ENCODE measurements at places on chromosomes 6 and 20.
A peak's percentile ranks its signal among the peaks of the same experiment; 100 is the strongest.

- DNase-seq = no peak
Measured at GRCh38 chr6:116648156-116648555, 20.4 kb downstream of the ZUP1 start.

GRCh38 chr20:51950926-51951325, 148.6 kb upstream of the SALL4 start:
- no peak for DNase-seq

- DNase-seq = peak; percentile 91
Measured at GRCh38 chr6:43771858-43772680, 2.1 kb downstream of the VEGFA start.

- DNase-seq = no peak
Measured at GRCh38 chr20:59778615-59779200, 154.7 kb downstream of the SYCP2 start.

DNA sequence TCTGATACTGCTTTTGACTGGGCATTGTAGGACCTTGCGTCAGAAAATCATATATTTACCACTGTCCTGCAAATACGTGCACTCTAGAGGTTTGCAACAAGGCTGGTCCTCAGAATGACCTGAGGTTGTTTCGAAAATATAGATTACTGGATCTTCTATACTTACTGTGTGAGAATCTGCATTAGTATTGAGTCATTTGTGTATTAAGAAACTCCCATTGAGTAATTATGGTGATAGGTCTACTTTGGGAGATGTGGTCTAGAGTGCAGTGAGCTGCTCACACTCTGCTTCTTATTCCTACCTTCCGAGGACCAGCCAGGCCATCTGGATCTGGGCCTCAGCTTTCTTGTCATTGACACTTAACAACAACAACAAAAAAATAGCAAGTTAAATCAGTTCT, 9.6 kb downstream of the KLHL32 start:
- DNase-seq = no peak

DNA sequence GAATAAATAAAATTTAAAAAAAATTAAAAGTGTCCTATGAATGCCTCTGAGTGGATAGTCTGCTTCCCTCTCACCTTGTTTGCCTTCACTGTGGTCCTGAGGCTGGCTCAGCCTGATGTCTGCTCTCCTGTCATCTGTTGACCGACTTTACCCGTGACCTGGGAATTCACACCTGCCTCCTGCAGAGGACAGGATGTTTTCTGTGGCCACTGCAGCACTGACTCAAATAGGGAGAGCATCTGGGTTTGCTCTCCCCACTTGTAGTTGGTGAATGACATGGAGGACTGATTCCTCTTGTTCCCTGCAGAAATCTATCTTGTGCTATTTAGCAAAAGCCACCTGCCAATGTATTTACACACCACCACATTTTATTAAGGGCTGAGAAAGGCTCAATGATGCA, 52.4 kb upstream of the ERVFRD-1 start:
- no peak for DNase-seq

DNA sequence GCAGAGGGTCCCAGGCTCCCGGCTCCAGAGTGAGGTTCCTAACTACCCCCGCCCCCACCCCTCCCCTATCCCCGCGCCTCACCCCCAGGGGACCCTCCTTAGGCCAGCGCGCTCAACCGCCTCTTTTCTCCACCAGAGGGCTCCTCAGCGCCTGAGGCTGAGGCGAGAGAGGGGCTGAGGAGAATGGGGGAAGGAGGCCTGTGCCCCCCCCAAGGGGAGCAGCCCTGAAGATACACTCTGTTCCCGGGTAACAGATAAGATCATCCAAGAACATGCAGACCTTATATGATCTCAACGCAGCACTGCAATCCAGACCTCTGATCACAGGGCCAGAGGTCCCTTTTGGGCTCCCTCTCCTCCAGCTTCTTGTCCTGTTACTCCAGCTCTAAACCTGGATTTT, 43.3 kb upstream of the MRPS10 start:
- peak; percentile 66 for DNase-seq

DNA sequence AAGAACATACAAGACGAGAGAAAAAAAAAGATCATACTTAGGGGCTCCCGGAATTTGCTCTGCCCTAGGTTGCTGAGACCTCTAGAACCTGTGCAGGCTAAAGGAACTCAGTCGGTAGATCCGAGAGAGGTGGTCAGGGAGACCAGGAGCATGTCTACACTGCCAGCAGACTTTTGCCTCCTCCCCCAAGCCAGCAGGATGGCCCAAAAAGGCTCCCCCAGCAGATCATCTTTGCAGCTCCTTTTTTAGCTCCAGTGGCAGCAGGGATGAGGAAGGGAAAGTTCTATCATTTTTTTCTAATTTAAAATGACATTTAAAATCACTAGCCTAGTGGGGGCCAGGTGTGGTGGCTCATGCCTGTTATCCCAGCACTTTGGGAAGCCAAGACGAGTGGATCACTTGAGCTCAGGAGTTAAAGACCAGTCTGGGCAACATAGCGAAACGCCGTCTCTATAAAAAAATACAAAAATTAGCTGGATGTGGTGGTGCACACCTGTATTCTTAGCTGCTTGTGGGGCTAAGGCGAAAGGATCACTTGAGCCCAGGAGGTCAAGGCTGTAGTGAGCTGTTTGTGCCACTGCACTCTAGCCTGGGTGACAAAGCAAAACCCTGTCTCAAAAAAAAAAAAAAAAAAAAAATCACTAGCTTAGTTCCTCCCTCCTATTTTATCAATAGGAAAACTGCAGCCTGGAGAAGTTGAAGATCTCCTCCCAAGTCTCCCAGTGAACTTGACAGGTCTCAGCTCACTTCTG, 69.3 kb upstream of the MYL9 start:
- DNase-seq = no peak

GRCh38 chr6:95321126-95321525, 256.2 kb upstream of the MANEA start:
- no peak for DNase-seq

GRCh38 chr6:142879527-142879926, 65.4 kb downstream of the HIVEP2 start:
- DNase-seq = no peak

- DNase-seq = no peak
Measured at GRCh38 chr20:59770270-59770669, 163.2 kb downstream of the SYCP2 start.

DNA sequence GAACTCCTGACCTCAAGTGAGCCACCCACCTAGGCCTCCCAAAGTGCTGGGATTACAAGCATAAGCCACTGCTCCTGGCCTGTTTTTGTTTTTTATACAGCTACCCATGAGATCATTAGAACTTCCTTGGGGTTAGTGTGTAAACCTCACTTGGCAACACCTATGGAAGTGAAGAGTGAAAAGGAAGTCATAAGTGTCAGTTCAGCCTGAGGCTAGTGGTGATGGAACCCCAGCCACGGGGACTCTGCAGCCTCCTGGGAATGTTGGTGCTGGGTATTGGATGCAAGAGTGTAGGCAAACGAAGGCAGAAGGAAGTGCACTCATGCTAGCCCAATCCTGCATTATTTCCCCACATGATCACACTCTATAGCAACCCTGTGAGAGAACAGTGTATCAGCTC, 33.6 kb upstream of the FUCA2 start:
- no peak for DNase-seq

DNA sequence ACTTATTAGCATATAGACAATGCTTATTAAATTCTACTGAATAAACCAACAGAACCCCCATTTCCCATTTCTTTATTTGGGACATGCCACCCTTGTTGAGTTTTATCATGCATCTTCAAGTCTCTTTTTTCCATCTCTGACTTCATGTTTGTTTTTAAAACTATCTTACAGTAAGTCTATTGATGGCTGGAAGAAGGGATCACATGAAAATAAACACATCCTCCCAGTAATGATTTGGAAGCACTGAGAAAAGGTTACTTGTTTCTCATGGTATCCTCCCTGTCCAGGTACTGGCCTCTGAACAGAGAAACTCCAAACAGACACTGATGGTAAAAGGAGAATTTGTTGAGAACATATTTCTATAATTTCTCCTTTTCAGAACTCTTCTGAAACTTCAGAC, 74.9 kb downstream of the KIF13A start:
- no peak for DNase-seq

GRCh38 chr6:357261-357790, 34.2 kb upstream of the IRF4 start:
- no peak for DNase-seq

DNA sequence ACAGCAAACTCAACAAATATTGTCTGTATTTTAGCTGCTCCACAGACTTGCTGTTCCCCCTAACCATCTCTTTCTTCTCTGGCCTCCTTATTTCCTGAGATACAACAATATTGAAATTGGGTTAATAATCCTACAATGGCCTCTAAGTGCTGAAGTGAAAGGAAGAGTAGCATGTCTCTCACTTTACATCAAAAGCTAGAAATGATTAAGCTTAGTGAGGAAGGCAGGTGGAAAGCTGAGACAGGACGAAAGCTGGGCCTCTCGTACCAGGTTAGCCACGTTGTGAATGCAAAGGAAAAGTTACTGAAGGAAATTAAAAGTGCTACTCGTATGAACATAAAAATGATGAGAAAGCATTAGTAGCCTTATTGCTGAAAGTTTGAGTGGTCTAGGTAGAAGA, 63.8 kb downstream of the ELOVL5 start:
- no peak for DNase-seq

DNA sequence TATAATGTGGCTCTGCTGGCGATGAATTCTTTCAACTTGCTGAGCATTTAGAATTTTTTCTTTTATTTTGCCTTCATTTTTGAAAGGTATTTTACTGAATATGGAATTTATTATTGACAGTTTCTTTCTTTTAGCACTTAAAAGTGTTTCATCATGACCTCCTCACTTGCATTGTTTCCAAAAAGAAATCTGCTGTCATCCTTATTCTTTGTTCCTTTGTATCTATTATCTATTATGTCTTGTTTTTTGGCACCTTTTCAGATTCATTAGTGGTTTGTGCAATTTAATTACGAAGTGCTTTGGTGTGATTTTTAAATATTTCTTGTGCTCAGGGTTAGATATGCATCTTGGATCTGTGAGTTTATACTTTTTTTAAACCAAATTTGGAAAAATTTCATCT, 26.0 kb upstream of the SLC22A2 start:
- no peak for DNase-seq

- DNase-seq = no peak
Measured at GRCh38 chr6:149995971-149996370, 29.4 kb downstream of the RAET1L start.

DNA sequence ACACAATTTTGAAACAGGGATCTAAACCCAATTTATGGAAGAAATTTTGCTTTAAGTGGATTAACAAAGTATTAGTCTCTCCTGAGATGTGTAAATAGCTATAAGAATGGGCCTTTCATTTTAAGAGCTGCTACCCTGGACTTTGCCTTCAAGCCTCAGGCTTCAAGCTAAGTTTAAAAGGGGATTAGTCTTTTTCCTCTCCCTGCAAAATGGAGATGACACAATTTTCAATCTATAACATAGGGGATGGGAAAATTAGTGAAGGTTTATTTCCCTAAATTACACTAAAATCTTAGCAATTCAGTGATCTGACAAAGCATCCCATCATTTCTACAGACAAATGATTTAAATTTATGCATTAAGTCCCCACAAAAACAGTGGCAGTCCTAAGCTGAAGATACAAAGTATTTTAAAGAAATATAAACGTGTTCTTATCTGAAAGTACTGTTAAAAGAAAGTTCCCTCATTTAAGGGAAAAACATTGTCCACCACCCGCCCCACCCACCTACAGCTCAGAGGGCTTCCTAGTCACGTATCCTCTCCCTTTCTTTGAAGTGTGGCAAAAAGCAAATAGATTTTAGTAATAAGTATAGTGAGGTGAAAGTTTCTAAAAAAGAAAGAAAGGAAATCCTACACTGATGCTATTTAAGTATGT, 14.5 kb downstream of the ARHGAP18 start:
- DNase-seq = no peak

GRCh38 chr6:3612341-3613041, 139.0 kb downstream of the PXDC1 start:
- peak; percentile 81 for DNase-seq

DNA sequence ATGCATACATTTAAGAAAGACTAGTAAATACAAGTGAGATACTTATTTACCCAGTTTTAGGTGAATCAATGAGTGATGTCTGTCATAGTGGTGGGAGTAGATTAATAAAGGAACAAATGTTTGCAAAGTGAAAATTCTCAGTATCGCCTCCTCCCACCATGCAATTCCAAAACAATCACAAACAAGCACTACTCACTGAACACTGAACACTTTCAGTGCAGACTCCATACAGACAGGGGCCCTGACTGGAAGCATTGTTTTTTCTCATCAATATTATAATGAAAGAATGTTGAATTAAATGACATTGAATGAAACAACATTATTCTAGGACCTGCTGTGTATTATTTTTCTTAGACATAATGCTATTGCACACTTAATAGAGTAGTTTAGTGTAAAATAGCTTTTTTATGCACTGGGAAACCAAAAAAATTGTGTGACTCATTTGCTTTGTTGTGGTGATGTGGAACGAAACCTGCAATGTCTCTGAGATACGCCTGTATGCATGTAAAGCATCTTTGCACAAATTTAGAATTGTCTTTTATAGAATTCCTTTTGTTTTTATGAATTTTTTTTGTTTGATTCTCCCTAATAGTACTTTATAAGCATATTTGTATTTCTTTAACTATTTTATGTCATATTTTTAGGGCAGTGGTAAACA, 317.5 kb downstream of the UTRN start:
- no peak for DNase-seq

GRCh38 chr6:29183594-29183993, 12.9 kb downstream of the OR2J2 start:
- no peak for DNase-seq

DNA sequence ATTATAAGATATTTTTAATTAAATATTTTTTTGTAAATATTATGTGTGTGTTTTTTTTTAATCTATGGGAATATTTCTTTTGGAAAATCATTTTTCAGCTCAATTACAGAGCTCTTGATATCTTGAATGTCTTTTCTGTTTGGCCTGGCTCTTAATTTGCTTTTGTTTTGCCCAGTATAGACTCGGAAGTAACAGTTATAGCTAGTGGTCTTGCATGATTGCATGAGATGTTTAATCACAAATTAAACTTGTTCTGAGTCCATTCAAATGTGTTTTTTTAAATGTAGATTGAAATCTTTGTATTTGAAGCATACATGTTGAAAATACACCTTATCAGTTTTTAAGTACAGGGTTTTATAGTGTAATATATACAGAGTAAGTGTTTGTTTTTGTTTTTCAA, 2.6 kb downstream of the ID4 start:
- no peak for DNase-seq

GRCh38 chr6:25312703-25313102, 33.5 kb downstream of the CARMIL1 start:
- DNase-seq = peak; percentile 61

DNA sequence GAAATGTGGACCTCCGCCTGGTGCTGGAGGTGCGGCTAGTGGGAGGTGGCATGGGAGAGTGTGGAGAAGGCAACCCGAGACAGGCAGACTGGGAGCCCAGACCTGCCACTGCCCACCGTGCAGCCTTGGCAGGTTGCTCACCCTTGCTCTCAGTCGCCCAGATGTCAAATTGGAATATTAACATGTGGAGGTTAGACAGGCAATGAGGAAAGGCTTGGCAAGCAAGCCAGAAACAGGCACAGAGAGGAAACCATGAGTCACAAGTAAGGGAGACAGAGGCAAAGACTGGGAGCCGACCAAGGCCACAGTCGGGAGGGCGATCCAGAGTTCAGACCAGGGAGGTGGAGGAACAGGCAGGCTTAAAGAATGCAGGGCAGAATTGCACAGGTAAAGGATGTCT, 178.2 kb downstream of the FOXC1 start:
- peak; percentile 86 for DNase-seq

- DNase-seq = no peak
Measured at GRCh38 chr6:24981386-24981760, 45.6 kb upstream of the RIPOR2 start.

GRCh38 chr6:151524059-151524458, 30.2 kb downstream of the CCDC170 start:
- no peak for DNase-seq
